ENCODE measurements at places on chromosomes 2 and 18.

GRCh38 chr2:149463328-149464002, 124.1 kb downstream of the MMADHC start:
- no peak for DNase-seq

DNA sequence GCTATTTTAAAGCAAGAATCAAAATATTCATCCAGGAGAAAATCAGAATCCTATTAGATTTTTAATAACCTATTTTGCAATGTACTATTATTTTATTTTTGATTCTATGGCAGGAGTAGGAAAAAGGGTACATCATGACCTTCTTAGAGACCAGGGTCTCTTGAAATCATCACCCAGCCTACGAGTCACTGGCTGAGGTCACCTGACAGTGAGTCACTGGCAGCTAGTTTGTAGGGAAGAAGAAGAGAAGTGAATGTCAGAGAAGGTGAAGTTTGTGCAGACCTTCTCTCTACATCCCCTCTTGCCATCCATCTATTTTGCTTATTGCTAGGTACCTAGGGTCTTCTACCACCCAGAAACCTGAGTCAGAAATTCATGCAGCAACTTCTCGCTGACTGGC, 144.2 kb downstream of the ALK start:
- no peak for DNase-seq

DNA sequence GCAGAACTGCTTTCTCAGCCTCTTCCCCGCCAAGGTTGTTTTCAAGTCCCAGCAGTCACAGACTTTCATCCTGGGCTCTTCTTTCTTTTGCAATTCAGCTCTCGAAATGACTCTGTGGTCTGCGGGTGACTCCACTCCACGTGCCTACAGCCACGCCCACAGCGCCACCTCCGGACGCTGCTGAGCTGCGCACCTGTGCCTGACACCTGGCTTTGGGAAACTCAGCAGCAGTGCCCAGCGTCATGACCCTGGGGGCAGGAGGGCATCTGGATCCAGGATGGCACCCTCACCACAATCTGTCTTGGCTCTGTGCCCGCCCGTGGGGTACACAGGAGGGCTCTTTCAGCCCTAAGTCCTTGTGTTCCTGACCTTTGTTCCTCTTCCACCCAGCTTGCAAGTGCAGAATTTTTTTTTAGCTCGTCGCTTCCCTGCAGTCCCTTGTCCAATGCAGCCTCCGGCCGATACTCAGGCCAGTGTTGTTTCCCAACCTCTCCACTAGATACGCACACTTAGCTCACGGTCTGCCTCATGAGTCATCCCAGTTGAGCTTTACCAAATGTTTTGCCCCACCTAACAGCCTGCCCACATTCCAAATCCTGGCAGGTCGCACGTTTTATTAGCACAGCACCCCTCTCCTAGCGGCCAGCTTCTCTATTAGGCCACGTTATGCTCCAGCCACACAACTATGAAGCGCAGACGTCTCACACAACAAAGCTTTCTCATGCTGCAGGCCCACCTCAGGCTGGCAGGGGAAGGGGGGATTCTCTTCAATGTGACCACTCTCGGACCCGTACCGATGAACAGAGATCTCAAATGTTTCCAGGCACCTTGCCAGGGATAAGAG, 6.5 kb upstream of the CAPN10 start:
- peak; percentile 44 for DNase-seq

DNA sequence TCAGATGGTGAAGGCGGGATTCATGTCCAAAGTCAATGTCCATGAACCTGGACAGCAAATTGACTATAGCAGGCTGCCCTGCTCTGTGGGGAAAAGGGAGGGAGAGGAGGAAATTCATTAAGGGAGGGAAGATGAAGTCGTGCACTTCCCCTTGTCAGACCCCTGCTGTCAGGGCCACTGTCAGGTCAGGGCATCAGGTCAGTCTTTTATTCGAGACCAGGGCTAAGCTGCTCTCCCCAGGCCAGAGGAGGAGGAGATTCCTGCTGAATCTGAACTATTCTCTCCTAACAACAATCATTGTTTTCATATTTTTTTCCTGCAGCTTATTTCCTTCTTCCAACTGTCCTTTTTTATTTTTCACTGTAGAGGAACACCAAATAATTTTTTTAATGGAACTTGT, 17.2 kb downstream of the CNDP1 start:
- no peak for DNase-seq

GRCh38 chr2:178233428-178233827, 39.1 kb downstream of the OSBPL6 start:
- no peak for DNase-seq

- no peak for DNase-seq
These were observed 219.5 kb upstream of the SOX11 start for GRCh38 chr2:5472673-5473072.

- DNase-seq: no peak
These were observed 14.3 kb upstream of the MFF start for GRCh38 chr2:227310756-227311110.

GRCh38 chr2:231708773-231709635, 679 bp downstream of the PTMA start:
- no peak for DNase-seq

DNA sequence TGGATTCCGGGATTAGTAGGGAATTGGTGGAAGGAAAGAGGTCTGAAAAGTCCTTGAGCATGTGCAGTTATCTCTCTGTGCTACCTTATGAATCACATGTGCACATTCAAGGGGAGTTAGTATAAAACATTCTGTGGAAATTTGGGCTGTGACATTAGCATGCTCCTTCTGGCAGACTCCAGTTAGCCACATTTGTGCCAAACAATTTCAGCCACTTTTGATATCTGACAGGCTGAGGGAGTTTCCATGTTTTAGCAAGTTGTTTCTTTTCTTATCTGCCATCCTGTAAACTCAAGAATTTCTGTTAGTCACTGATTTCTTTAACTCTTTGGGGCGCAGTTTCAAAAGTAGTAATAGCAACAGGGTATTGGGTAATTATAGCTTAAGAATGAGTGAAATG, 28.3 kb upstream of the GYPC start:
- no peak for DNase-seq

DNA sequence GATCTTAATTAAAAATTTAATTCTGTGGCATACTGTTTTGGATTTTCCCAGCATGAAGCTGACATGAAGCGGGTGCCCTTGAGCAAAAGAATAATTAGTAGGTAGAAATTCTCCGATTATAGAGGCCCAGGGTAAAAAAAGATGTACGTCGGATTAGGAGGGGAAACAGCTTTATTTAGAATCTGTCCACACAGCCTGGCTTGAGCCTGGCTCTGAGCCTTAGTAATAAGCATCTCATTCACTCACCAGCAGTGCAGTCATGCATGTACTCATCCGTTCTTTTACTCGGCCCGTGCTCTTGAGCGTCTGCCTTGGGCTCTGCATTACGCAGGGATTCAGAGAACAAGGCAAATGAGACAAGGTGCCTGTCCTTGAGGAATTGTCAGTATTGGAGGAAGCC, 219.3 kb downstream of the AGAP1 start:
- DNase-seq: no peak

DNA sequence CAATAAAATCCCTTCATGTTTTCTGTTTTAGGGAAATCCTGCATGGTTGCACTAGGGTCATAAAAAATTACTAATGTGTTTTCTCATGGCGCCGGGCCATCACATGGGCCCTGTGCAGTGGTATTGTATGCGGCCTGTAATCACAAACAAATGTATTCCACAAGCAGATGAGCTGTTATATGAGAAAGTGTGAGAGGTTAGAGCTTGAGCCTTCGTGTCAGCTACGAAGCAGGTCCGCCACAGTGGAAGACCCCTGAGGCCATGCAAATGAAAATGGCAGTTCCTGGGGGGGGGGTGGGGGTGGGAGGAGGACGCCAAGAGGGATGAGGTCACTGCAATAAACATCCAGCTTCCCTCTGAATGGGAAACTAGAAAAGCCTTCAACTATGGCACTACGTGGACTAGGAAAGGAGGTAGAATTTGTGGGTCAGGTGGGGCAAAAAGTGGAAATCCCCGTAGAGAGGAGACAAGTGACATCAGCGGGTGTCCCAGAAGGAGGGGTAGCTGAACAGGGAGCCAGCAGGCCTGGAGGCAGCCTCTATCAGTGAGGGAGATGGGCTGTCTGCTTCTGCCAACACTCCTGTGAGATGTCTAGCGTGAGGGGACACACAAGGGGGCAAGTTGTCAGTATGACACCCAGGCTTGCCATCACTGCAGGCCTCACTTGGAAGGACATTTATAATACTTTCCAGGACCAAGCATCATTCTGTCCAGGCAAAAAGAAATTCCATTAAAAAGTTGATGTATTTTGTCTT, 130.3 kb upstream of the CTAGE1 start:
- DNase-seq: no peak

DNA sequence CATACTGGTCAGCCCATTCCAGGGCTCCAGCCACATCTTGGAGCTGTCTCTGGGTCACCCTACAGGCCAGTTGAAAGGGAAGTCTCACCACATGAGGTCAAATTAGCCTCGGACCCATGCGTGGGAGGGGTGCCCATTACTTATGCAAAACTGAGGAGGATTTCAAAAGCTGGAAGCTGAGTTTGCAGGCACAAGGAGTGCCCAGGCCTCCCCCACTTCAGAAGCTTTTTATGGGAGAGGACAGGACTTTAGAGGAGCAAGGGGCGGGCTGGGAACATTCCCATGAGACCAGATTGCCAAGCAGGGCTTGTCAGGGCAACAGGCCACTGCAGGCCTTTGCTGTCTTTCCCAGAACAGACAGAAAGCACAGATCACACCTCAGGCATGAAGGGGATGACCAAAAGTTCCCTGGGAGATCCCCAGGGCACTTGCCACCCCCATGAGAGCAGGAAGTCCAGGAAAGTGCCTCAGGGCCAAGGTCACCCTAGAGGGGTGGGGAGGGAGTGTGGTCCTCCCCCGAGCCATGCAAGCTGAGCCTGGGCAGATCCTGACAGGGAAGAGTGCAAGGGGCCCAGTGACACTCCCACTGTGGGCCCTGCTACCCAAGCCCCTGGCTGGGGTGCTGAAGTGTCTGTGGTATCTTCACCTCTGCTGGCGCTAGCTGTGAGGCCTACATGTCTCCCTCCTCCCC, 267.7 kb downstream of the BCL11A start:
- DNase-seq: no peak

DNA sequence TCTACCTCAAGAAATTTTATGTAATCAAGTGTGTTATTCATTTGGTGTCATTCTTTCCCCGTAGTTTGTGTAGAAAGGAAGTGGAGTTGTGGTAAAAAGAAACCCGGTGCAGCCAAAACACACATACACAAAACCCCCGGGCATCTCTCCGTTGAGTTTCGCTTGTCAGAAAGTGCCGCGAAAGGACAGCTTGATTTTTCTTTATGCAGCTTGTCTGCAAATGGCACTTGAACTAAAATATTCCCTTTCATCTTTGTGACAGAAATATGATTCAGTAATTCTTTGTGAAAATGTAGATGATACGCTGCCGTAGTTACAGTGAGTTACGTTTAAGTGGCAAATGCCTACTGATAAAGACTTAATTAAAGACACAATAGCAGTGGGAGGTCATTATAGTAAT, 268.8 kb upstream of the SPRED2 start:
- no peak for DNase-seq

GRCh38 chr2:141513853-141514252, 617.0 kb downstream of the LRP1B start:
- DNase-seq: no peak

GRCh38 chr2:189530965-189531637, 49.5 kb downstream of the SLC40A1 start:
- DNase-seq: no peak

GRCh38 chr18:77110936-77111335, 21.6 kb downstream of the MBP start:
- DNase-seq: no peak
